Muscle of arm (tissue), 14 donors: ENCODE measurements at places on chromosomes 5 and 9.

- no peak for DNase-seq
These were observed 631 bp downstream of the B4GALT7 start for GRCh38 chr5:177600508-177601018.

- DNase-seq, result no peak
These were observed 182.9 kb downstream of the CCDC192 start for GRCh38 chr5:127886081-127886480.

- no peak for DNase-seq
These were observed 416.8 kb downstream of the TMEM38B start for GRCh38 chr9:106111039-106111730.

- no peak for DNase-seq
These were observed 277.4 kb downstream of the TLE1 start for GRCh38 chr9:81411961-81412360.

- no peak for DNase-seq
These were observed 56.2 kb downstream of the MAP1B start for GRCh38 chr5:72163349-72163983.

DNA sequence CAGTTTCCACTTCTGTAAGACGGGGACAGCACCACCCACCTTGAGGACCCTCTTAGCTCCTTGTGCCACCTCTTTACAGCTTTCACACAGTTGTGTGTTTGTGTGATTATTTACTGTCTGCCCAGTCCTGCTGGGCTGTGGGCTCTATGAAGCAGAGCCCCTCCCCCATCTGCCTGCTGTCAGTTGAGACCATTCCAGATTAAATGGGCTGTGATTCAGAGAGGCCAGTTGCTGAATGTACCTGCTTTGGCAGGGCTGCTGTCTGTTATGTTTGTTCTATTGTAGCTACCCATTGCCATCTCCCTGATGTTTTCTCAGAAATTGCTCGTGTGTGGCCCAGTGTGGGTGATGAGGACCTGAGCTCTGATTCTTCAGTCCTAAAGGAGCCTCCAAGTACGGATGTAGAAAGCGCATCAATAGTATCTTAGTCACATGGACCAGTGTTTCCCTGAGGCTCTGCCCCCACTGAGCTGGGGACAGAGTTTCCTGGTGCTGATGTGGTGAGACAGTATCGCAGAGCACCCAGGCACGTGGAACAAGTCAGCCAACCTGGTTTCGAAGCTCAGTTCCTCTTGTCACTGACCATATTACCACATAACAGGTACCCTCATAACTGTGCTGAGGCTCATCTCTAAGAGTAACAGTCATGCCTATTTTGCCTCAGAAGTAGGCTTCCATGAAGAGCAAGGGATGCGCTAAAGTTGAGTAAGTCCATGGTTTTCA lies 3.7 kb downstream of the ANGPTL2 start:
- no peak for DNase-seq

DNA sequence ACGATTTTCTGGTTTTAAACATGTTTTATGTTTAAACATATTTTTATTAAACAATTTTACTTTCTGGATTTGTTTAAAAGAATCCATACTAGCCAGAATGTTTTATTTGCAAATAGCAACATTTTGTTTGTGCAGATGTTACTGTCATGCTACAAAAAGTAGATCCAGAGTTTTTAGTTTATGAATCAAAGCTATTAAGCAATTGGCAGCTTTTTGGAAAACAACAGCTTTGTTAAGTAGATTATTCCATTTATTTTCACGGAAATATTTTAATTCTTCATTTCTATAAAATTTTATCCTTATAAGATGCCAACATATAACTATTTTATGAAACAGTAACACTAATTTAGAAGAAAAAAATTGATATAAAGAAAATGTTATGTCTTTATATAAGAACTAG lies 60.9 kb downstream of the DROSHA start:
- DNase-seq, result no peak

GRCh38 chr9:80841888-80842287 lies 847.5 kb downstream of the TLE1 start:
- no peak for DNase-seq

DNA sequence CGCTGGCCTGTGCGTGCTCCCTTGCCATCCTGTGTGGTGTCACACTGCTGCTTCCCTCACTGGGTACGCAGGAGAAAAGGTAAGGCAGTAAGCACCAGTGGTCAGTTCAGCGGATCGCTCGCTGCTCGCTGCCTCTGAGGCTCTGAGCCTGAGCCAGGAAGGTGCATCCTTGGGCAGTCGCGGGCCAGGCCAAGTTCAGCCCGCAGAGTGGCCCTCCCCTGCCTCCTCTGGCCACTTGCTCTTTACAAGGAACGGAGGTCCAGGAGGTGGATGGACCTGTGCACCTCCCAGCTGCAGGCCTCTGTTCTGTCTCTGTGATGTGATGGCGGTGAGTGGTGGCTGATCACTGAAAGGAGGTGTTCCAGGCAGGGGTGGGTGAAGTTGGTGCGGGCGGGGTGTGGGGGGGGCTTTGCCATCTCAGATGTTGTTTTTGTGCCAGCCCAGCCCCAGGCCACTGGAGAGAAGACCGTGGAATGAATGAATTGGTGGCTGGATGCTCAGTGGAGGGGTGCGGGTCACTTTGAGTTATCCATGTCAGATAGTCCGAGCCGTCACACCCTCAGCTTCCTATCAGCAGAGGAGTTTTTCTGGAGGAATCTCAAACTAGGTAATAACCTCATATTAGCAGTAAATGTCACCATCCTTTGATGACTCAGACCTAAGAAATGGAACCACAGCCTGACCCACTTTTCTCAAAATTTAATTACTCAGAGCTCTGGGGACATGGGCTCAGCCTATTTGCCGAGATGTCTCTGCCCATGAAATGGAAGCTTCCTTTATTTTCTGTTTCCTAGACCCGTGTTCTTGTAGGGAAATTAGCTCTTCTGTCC lies 7.3 kb downstream of the COL5A1 start:
- DNase-seq, result no peak

DNA sequence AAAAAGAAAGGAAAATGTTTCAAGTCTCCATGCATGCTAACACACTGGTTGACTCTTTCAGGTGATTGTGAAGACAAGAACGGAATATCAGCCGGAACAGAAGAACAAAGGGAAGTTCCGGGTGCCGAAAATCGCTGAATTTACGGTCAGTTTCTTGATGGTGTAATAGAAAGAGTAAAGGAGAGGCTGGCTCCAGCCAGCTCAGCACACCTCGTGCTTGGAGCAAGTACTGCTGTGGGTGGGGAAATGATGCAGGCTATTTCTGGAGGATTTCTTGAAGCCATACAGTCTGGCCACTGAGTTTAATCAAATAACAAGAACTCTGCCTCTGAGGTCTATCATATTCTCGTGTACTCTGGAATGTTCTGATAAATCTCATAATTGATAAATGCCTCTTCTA lies 18.7 kb downstream of the NSG2 start:
- no peak for DNase-seq

DNA sequence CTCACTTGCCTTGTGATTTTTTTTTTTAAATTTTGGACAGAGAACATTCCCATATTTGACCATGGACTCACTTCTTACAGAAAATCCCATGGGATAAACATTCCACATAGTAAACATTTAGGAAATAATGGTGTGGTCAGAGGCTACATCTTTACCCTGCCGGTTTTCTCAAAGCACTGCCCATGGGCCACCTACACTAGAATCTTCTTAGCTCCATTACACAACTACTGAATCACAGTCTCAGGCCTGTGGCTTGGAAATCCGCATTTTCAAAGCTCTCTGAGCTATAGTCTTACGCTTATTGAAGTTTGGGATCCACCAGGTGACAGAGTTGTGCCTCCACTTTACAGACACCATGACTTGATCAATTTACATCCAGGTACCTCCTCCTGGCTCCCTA lies 39.4 kb downstream of the ALG2 start:
- no peak for DNase-seq

- DNase-seq, result no peak
These were observed 148.2 kb downstream of the COX7C start for GRCh38 chr5:86765778-86766502.

DNA sequence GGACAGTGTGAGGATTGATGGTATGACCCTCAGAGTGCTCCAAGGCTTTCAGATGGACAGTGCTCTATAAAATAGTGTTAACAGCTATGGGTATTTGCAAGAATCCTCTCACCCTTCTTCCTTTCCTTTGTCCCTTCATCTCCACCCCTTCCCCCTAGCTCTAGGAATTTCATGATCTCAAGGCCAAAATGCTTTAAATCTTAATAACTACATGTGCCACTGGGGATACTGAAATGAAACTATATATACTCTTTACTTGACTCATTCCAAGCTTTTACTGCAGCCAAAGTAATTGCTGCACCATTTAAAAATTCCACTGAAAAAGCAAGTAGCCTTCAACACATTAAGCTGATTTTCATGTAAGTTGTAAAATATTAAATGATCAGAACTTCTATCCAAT lies 361.6 kb upstream of the SLC30A5 start:
- no peak for DNase-seq

DNA sequence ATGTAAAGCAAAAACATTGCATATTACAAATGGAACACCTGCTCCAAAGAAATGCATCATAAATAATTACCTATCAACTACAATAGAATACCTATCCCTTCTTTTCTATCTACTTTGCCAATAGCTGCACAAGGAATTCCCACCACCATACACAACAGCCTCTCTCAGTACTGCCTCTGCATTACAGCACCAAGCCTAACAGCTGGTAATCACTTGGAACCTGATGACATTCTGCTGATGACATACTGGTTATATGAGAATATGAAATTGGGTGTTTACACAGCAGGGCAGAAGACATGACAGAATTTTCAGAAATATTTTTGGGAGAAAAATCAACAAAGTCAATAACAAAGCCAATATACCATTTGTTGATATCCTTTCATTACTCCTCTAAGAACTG lies 43.2 kb downstream of the PSMB7 start:
- DNase-seq, result no peak

DNA sequence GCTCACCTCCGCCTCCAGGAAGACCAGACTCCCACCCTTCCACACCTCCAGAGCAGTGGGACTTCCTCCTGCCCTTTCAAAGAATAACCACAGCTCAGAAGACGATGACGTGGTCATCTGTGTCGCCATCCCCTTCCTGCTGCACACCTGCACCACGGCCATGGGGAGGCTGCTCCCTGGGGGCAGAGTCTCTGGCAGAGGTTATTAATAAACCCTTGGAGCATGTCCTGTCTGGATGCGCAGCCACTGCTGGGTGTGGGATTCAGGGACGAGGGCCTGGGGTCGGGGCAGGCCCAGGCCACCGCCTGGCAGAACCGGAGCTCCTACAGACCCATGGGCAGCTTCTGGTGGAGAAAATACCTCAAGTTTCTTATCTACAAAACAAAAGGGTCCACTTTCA lies 5.0 kb downstream of the PAEP start:
- no peak for DNase-seq

DNA sequence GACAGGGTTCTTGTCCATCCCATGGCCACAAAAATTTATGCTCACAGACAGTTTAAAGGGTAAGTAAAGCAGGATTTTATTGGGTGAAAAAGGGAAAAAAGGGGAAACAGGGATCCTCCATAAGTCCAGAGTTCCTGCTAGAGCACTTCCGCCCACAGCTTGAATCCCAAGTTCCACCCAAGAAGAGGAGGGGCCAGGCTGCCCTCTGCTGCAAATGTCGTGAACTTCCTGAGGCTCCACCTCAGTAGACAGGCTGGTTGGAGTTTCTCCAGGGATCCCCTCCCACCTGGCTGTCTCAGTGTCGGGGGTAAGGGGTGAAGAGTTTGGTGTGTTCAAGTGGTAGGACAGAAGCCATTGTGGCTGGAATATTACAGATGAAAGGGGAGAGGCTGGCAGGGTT lies 275.0 kb upstream of the SGCD start:
- DNase-seq, result no peak

DNA sequence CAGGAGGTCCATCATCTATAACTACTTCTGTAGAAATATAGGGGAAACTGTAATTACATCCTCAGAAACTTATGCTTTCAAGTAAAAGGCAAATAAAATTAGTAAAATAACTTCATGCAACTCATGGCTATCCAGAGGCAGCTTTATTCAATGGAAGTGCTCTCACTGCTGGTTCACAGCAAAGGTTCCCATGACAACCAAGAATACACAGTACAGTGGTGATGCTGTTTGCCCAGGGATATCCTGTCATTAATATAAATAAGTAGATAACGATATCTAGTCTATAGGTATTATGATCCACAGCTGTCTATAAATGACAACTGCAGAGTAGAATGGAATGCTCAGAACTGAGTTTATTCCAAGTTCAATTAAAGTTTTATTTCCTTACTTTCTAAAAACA lies 390.3 kb downstream of the PDE4D start:
- no peak for DNase-seq

DNA sequence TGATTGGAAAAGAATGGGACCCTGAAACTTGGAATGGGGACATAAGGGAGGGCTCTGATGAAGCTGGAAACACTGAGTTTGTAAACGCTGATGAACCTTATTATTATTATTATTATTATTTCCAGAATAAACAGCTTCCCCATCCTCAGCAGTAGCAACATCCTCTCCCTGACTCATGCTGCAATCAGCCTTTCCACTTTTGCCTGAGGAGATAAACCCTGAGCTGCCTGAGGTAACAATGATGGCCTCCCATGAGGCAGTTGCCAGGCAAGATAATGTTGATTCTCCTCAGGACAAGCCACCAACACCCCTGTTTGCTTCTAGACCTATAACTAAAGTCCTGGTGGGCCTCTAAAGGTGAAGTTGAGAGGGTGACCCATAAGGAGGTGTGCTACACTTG lies 139.2 kb upstream of the ATP10B start:
- no peak for DNase-seq

DNA sequence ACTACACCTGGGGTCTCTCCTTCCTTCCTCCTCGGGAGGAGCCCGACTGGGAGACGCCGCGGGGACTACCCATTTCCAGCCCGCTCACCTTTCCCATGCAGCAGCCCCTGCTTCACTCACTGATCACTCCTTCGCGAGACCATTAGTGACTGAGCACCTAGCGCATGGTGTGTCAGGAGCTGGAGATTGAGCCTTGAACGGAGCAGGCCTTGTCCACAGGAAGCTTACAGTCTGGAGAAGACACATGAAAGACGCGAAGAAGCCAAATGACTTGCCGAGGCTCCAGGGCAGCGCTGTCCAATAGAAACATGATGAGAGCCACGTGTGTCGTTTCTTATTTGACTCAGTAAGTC lies 283 bp upstream of the CFAP90 start:
- DNase-seq, result no peak

- DNase-seq, result peak; percentile 29
These were observed 1.0 kb upstream of the HK3 start for GRCh38 chr5:176899946-176900779.

DNA sequence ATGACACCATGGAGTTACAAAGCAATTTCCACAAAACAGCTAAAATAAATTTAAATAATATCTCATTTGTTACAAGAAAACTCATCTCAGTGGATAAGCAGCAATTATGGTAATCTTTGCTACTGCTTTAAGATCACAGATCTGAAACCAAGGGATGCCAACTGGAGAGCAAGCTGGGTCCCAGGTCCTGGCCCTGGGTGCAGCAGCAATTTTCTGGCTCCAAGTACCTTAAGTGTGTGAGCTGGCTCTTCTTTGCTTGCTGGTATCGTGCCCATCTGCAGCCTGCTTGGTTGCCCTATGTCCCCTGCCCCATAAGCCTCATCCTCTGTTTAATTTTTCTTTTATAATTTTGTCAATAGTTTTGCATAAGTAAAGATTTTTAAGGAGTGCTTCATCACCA lies 41.5 kb upstream of the DIRAS2 start:
- no peak for DNase-seq

GRCh38 chr5:108109059-108109458 lies 272.8 kb downstream of the FBXL17 start:
- no peak for DNase-seq
